ENCODE measurements at places on chromosomes 13 and 19.

DNA sequence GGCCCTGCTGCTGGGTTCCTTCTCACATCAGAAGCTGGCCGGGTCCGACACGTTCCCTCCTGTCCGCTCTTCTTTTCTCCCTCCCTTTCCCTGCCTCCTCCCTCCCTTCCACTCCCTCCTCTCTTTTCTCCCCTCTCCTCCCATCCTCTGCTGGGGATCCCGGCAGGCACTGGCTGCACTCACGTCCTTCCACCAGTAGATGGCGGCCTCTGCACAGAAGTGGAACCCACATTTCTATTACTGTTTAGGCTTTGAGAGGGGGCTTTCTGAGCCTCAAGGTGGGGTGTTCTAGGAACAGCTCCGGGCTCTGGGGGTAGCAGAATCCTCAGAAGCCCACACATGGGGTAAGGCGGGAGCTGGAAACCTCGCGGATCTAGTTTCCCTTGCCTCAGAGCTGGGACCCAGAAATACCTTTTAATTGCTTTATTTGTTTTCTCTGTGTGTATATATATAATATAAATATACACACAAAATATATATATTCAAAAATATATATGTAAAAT lies 294.2 kb downstream of the ZNF536 start:
- no peak for DNase-seq

DNA sequence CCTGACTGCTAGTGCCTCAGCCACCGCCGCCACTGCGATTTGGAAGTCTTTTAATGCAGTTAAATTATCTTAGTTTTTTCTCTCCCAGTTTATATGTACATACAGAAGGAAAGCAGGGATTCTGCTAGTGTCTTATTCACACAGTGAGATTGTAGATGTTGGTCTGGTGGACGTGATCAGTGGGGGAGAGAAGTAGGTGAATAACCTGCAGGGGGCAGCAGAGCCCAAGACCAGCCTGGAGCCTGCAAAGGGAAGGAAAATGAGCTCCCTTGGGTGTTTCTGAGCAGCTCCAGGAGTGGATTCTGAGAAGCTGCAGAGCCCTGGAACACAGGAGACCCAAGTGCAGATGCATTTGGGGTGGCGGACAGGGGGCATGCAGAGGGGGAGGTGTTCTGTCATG lies 26.3 kb downstream of the ZNF844 start:
- DNase-seq, result peak; percentile 5

GRCh38 chr13:54611390-54611789 lies 1582.8 kb downstream of the OLFM4 start:
- DNase-seq, result no peak

- no peak for DNase-seq
These were observed 10.6 kb upstream of the CEACAM4 start for GRCh38 chr19:41637484-41637883.

DNA sequence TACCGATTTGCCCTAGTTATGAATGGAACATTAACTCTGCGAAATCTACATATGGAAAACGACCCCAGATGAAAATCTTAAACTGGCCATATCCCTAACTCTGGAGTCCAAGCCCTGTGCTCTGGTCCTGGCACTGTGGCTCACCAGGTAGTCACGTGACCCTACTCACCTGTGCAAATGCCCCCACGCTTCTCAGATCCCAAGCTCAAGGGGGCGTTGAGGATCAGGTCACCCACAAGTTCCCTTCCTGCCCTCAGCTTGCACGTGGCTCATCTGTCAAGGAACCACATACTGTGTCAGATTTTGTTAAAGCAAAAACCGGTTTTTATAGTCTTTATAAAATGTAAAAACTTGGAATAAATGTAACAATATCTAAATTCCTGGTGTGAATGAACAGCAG lies 324.0 kb downstream of the SHISA2 start:
- no peak for DNase-seq

GRCh38 chr19:48450441-48450840 lies 4.7 kb downstream of the GRWD1 start:
- no peak for DNase-seq
